ENCODE measurements at places on chromosomes 12 and 14.

DNA sequence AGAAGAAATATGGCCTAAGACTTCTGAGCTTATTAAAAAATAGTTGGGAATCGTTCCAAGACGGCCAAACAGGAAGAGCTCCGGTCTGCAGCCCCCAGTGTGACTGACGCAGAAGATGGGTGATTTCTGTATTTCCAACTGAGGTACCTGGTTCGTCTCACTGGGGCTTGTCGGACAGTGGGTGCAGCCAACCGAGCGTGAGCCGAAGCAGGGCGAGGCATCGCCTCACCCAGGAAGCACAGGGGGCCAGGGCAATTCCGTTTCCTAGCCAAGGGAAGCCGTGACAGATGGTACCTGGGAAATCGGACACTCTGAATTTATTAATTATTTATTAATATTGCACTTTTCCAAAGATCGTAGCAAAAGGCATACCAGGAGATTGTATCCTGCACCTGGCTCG is 857.8 kb downstream of the C12orf50 start:
- DNase-seq: no peak

DNA sequence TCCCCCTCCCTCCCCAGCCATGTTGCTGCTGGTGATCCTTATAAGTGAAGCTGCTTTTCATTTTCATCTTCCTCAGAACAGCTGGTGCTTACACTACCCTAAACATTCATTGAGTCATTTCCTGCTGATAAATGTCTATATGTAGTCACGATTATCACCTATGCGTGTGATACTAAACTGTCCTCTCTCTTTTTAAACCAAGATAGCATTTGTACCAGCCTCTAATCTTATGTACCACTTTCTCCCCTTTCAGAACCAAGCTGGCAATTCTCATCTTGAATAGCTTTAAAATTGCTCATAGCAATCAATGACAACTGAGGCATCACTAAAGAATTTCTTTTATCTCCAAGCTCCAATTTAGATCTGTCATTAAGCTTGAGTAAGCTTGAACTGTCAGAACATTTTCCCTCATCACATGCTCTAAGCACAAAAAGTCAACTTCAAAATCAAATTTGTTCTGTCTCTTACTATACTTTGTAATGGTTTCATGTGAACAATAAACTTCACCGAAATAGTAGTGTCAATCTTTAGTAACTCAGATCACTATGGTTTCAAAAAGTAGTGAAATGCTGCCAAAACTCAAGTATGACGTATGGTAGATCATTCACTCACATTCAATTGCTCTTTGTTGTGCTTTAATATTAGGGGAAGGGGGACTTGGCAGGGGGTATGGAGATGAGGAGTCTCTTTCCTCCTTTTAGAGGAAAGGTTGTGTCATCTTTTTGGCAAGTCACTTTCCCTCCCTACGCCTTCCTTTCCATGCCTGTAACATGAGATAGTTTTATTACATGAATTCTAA is 178.1 kb upstream of the NOVA1 start:
- DNase-seq: no peak

- no peak for DNase-seq
Measured at GRCh38 chr12:130677957-130678558, 38.0 kb downstream of the RIMBP2 start.

GRCh38 chr14:60561845-60562746 is 53.1 kb downstream of the SIX6 start:
- peak; percentile 16 for DNase-seq

DNA sequence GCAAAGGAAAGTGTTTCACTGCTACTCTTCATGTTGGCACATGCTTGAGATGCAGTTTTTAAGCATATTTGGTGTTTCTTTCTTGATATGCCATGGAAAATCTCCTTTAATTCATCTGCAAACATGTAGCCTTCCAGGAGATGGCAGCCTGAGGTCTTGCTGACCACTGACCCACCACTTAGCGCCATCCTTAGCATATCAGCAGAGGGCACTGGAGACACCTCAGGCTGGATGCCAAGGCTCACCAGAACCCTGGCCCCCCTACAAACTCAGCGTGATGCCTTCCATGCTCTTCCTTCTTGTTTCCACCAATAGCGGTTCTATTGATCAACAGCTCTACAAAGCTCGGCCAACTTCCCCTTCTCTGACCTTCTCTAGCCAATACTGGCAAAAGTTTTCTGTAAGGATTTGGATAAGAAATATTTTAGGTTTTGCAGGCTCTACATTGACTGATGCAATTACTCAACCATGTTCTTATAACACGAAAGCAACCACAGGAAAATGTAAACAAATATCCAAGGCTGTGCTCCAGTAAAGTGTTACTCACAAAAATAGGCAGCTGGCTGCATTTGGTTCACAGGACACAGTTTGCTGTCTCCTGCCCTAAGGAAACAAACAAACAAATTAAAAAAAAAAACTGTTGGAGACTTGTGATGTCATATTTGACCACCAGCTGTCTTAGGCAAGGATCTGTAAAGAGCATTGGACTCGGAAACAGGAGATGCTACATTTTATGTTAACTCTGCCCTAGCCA is 209.7 kb downstream of the SLC15A4 start:
- DNase-seq: no peak

- no peak for DNase-seq
Measured at GRCh38 chr12:27297566-27297965, 35.1 kb upstream of the BMAL2 start.

- DNase-seq: no peak
Measured at GRCh38 chr12:120668868-120669840, 17.8 kb upstream of the MLEC start.

GRCh38 chr12:111975161-111975931 is 37.6 kb downstream of the TMEM116 start:
- DNase-seq: no peak

- no peak for DNase-seq
Measured at GRCh38 chr12:92292016-92292415, 146.4 kb upstream of the BTG1 start.

DNA sequence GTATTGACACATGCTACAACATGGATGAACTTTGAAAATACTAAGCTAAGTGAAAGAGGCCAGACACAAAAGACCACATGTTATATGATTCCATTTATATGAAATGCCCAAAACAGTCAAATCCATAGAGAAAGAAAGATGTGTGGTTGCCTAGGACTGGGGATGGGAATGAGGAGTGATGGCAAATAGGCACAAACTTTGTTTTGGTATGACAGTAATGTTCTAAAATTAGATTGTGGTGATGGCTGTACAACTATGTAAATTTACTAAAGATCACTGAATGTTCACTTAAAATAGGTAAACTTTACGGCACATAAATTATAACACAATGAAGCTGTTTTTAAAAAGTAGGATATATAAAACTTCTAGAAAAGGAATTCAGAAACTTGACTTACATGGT is 41.7 kb downstream of the PPP1R13B start:
- no peak for DNase-seq

- DNase-seq: no peak
Measured at GRCh38 chr14:75155169-75155568, 21.2 kb downstream of the TMED10 start.

GRCh38 chr14:103022685-103023044 is 34.7 kb downstream of the CDC42BPB start:
- no peak for DNase-seq

GRCh38 chr14:98101323-98101722 is 1170.7 kb downstream of the BCL11B start:
- DNase-seq: no peak

DNA sequence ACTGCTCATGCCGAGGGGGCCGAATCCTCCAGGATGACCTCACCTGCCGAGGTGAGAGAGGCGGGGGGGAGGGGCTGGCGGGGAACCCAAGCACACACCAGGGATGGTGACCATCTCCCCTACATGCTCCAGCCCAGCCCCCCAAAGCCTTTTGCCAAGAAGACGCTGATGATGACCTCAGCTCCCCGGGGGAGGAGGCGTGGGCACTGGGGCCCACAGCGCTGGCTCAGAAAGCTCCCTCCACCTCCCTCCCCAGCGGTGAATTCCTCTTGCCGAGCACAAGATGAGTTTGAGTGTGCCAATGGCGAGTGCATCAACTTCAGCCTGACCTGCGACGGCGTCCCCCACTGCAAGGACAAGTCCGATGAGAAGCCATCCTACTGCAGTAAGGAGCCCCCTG is 23.7 kb upstream of the NXPH4 start:
- DNase-seq: no peak

DNA sequence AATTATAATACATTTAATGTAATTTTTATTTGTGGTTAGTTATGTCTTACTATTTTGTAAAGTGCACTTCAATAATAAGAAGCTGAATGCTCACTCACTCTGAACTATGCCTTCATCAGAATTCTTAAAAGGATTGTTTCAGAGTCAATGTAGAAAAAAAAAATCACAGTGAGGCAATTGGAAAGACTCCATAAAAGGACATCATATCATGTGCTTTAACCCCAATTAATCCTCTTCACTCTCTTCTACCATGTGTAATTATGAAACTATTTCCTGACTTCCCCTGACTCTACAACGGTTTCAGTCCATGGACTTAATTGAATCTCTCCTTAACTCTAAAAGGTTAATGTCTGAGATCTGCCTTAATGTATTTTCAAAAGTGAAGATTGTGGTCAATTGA is 250.4 kb upstream of the ALG10 start:
- DNase-seq: no peak

- no peak for DNase-seq
Measured at GRCh38 chr12:70417121-70417520, 51.0 kb downstream of the KCNMB4 start.

GRCh38 chr12:109115404-109115757 is 1.0 kb upstream of the ACACB start:
- DNase-seq: no peak

DNA sequence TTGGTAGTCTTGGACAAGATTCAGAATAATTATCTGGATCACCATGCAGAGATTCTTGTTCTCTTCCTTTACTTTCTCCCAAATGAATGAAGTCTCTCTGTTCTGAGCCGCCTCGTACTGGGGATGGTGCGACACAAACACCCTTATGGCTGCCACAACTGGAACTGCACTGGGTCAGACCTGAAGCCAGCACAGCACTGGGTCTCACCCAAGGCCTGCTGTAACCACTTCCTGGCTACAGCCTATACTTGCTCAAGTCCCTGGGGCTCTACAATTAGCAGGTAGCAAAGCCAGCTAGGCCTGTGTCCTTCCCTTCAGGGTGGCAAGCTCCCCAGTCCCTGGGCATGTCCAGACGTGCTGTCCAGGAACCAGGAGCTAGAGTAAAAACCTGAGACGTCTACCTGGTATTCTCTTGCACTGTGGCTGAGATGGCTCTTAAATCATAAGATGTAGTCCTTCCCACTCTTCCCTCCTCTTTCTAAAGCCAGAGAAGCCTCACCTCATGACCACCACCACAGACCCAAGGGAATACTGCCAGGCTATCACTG is 27.6 kb downstream of the IFNG start:
- no peak for DNase-seq

DNA sequence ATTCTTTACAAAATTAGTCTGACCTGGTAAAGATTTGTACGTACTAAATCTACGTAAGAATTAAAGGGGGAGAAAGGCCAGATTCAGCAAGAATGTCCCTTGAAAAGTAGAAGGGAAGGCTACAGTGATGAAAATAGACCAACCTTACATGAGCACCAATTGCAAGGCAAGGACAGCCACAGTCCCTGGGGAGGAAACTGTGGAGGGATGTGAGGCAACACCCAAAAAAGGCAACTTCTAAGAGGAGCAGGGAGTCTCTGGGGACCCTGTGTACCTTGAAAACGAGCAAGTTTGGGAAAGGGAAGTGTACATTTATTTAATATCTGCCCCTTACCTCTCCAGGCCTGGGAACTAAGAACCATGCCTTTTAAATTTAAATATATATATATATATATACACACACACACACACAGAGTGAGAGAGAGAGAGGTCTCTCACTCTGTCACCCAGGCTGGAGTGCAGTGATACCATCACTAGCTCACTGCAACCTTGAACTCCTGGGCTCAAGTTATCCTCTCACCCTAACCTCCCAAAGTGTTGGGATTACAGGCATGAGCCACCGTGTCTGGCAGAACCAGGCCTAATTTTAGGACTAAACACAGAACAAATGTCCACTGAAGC is 56.4 kb downstream of the TMCC3 start:
- no peak for DNase-seq

DNA sequence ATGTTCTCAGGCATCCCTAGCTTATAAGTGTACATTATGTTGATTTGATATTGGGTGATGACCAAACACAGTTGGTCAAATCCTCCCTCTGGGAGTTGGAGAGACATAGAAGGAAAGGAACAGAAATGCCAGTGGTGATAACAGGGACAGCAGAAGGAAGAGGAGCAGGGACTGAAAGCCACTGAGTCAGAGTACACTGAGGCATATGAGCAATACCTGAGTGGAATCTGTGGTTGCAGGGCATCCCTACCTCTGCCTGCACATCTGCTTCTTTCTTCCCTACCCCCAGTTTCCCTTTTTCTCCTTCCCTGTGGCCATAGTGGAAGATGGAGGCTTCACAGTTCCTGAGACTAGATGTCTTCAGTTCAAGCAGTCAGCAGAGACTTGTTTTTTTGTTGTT is 44.9 kb downstream of the BICD1 start:
- DNase-seq: no peak

DNA sequence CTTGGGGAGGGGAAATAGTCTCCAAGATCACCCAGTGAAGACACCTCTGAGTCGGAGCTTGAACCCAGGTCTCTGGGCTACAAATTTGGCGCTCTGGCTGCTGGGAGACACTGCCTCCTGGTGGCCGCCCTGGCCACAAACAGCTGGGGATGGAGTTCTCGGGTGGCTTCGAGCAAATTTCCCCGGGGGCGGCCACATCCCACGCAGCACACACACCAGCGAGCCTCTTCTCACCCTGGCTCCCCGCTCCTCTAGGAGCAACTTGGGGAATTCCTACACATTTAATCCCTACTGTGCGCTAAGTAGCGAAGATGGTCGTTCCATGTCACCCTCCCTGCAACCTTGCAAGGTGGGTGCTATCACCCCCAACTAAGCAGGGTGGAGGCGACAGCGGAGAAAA is 66.2 kb upstream of the BEGAIN start:
- DNase-seq: no peak

GRCh38 chr14:103533137-103533998 is 4.4 kb downstream of the TRMT61A start:
- DNase-seq: peak; percentile 41

DNA sequence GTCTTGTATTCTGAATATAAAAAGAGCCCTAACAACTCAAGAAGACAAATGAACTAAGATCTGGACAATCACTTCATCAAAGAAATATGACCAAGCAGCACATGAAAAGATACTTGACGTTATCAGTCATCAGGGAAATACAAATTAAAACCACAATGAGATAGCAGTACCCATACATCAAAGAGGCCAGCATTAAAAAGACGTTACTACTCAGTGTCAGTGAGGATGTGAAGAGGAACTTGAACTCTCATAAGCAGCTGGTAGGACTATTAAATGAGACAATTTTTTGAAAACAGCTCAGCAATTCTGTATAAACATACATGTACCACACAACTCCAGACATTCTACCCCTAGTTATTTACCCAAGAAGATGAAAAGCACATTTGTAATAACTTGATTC is 55.9 kb downstream of the FERMT2 start:
- DNase-seq: no peak

DNA sequence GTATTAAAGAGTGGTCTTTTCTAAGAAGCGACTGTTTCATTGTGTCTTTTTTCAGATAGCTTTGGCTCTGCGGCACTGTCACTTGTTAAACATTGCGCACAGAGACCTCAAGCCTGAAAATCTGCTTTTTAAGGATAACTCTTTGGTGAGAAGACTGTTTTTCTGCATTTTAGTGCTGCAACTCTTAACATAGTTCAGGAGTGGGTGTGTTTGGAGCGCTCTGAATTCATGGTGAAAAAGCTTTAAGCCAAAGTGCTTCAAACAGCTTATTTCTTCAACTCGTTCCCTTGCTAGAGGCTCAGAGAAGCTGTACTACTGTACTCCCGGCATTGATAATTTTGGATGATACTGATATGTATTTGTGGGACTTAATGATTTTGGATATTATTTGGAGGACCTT is 28.2 kb downstream of the MAPKAPK5 start:
- no peak for DNase-seq

GRCh38 chr14:89514601-89515000 is 97.6 kb upstream of the FOXN3 start:
- no peak for DNase-seq
